ENCODE measurements at places on chromosomes 1 and 21.

GRCh38 chr21:25370311-25370744 lies 237.0 kb downstream of the MRPL39 start:
- no peak for DNase-seq

DNA sequence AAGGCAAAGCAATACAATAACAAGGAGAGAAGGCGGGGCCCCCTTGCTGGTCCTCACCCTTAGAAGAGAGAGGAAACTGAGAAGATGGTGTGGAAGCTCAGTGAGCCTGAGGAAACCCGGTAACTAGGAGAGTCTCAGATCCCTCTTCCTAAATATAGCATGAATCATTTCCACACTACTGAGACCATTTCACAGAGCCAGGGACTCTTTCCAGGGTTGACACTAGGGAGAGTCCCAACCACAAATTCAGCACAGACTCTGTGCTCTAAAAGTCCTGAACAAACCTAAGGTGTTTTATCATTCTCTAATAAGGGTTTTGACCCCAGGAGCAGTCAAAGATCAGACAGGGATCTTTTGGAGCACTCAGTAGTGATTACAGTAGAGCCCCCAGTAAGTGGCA lies 647.7 kb downstream of the KCNT2 start:
- DNase-seq: no peak

DNA sequence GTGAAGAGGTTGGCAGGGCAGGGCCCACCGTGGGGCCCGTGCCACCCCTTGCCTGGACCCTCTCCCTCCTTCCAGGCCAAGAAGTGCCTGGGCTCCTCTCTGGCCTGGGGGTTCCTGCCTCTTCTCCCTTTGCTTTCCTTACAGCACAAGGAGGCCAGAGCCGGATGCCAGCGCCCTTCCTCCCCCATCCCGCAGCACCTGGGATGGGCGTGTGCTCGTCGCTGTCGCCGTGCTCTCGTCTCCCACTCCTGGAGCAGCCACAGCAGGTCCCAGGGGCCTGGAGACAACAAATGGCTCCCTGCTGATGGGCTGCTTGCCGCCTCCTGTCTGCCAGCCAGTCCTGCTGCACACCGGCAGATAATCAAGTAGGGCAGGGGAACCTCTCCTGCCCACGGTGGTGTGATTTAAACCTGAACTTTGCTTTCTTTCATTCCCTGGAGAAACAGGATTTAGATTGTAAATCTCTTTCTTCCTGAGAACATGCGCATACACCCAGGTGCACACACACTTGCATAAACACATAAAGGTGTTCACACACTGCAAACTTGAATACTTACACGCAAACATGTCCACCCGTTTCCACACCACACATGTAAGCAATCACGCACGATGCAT lies 50.8 kb upstream of the POU3F1 start:
- DNase-seq: no peak

DNA sequence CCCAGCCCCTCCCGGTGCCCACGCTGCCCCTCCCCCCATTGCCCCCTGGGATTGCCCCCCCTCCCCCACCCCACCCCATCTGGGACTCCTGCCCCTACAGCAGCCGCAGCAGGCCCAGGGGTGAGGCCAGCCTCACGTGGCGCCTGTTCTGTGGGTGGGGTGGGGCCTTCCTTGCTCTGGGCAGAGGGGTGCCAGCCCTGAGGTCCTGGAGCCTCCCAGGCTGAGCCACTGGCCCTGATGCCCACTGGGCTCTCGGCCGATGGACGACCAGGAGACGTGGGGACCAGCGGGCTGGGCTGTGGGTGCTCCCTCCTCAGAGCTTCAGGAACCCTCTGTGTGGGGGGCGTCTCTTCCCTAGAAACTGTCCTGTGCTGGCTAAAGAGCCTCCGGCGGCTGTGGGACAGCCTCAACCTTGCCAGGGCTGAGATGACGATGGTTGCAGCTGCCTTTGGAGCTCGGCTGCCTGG lies 5.8 kb upstream of the C1orf159 start:
- DNase-seq: no peak

GRCh38 chr1:19311503-19311930 lies 427 bp downstream of the AKR7A2 start:
- no peak for DNase-seq

DNA sequence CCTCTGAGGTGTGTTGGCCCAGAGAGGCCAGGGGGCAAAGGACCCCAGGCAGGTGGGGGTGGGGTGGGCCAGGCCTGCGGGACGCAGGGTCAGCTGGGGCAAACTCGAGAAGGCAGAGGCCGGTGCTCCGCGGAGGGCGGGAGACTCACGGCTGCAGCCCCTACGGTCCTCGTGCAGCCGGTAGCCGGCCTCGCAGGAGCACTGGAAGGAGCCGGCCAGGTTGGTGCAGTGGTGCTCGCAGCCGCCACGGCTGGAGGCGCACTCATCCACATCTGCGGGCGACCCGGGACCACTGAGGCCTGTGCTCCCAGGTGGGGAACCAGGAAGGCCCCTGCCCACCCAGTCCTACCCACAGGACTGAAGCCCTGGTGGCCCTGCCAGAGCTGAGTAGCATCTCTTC lies 55.3 kb downstream of the ARHGEF16 start:
- no peak for DNase-seq

DNA sequence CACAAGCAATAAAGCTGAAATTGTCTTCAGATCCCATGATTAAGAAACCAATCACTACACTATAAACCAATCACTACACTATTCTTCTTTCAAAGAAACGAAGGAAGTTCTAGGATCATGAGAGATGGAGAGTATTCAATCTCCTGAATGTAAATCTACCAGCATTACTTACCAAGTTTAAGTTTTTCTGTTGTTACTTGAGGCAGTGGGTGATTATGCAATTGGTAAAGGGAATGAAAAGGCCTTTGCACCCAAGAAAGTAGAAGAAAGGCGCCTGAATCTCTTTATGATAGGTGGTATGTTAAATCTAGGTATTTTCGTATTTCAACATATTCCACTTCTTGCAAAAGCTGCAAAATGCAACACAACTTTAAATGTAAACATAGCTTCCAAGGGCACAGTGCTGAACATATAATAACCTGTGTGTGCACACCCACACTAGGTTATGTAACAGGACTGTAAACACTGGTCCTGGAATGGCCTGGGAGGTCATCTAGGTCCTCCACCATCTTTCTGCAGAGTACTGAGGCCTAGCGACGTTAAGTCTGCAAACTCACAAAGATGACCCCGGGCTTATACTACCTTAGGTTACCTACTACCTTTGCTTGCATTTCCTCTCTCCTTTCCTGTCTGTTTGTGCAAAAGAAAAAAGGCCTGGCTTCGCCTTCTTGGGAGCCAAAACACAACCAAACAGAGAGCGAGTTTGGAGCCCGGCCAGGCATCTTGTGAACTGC lies 1.1 kb upstream of the UAP1 start:
- no peak for DNase-seq

DNA sequence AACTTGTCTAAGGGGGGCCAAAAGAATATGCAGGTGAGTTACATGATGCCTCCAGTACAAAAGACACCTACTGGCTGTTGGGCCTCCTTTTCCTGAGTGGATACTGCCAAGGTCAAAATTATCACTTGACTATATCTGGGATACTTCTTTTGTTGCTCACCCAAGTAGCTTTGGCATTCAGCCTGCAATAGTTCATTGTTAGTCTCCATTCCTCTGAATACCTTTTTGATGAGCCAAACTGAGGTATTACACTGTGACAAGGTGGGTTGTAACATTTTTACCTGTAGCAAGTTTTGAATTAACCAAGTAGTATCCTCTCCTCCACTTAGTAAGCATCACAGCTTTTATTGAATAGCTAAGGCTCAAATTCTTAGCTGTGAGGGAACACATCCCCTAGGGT lies 408.0 kb downstream of the LRRIQ3 start:
- no peak for DNase-seq

GRCh38 chr1:24929398-24930259 lies 447 bp downstream of the RUNX3 start:
- no peak for DNase-seq

DNA sequence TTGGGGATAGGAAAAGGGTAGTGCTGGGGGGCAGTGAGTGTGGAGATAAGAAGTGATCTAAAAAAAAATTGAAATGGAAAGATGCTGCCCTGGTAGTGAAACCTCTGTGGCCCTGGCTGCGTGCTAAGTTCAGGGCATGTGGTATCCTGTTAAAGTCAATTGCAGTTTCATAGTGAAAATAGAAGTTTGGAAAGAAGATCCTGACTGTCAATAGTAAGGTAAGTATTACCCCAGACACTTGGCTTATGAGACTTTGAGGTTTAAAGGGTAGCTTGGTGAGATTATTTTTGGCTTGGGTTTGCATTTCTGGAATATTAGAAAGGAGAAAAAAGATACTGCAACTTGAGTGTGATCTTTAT lies 6.8 kb downstream of the ARID1A start:
- no peak for DNase-seq

DNA sequence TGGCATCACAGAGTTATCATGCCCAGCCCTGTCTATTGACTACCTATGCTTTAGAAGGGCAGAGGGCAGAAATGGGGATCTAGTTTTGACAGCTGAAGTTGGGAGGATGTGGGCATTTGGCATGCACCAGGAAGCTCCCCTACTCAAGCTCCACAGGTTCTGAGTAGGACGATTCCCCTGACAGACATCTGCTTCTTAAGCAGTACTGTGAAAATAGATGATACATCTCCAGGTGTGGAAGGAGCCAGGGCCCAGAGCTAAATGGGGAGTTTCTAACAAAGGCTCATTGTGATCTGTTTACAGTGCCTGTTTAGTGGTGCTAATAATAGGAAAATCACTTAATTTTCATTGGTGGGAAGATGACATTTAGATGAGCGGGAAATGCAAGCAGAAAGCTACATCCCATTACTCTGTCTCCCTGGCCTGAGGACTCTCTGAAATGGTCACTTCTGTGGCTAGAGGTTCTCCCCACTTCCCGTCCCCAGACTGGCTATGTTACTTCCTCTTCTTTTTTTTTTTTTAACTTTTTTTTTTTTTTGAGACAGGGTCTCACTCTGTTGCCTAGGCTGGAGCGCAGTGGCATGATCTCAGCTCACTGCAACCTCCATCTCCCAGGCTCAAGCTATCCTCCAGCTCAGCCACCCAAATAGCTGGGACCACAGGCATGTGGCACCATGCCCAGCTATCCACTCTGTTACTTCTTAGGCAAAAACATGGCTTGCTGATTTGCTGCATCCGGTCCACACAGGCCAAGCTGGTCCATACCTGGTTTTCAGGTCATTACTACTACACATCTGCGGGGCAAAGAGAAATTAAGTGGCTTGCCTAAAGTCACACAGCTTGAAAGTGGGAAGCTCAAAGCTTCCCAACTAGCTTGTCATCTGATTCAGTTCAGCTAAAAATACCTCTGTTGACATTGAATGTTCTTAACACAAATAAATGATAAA lies 23.2 kb upstream of the CNIH3 start:
- DNase-seq: no peak

DNA sequence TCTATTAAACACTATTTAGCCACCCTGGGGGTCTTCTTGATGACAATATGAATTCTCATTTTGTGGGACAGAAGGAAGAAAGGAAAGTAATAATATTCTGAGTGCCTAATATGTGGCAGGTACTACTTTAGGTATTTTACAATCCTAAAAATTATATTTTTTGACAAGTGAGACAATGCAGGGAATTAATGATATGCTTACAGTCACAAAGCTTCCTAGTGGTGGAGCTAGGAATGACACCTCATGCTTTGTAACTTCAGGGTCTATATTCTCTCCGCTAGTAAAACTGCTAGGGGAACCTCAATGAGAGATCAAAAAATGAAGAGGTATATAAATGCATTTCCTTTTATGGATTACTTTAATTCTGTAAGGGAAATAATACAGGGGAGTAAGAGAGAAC lies 44.3 kb downstream of the TPR start:
- DNase-seq: no peak

DNA sequence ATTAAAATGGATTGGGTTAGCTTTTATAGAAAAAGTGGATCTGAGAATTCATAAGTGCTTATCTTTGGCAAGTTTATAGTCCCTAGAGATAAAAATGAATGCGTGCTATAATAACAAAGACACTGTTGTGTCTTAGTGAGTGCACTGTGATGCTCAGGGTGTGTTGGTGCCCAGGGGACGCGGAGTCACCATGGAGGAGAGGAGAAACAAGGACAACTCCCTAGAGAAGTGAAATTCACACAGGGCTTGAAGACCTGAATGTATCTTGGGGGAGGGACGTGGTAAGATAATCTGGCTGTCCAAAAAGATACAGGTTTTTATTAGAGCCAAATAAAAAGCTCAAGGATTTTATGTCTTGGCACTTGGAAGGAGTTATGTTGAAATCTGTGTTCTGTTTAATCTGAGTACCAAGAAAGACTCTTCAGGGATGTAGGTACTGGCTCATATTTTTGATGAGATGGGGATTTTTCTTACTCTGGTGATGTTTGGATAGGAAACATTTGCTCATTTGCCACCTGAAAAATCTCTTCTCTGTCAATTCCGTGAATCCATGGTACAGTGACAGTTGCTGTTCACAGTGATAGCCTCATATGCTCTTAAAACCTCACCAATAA lies 9.6 kb downstream of the SMYD2 start:
- DNase-seq: no peak

DNA sequence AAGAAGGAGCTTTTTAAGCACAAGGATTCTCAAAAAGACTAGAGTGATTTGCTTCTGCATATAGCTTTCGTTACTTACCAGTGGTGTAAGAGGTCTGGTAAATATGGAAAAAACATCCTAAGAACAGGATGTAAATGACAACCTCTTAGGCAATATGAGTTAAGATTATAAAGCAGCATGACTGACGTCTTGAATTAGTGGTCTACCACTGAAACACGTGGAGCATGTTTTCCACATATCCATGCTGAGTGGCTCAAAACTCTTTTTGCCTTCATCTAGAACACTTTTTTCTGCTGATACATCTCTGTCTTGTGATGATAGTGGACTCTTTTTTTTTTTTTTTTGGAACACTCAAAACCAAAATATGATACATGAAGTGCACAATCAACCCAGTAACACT lies 44.6 kb downstream of the RCAN1 start:
- DNase-seq: no peak

GRCh38 chr21:32981096-32981495 lies 44.6 kb upstream of the OLIG2 start:
- DNase-seq: no peak

GRCh38 chr1:207873055-207873890 lies 37.7 kb downstream of the CD34 start:
- no peak for DNase-seq

DNA sequence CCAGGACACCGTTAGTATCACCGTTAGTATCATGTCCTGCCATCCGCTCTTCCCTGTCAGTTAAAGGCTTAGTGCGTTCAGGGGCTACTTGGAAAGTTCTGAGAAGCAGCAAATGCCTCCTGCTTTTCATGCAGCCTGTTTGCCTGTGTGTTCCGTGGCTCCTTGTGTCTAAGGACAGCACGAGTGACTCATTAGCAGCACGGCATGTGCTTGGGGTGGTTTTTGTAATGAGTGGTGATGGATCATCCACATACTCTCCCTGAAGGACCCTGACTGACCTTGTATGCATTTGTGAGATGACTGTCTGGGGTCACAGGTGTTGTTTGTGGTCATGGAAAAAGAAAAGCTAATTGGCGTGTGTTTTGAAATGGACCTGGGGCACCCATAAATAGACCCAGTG lies 221.9 kb downstream of the PBX1 start:
- no peak for DNase-seq

- no peak for DNase-seq
Observed at GRCh38 chr1:218985424-218985984, 188.2 kb upstream of the LYPLAL1 start.
